Stromal cell of bone marrow (primary cell): ENCODE measurements at places on chromosomes 5 and 9.

DNA sequence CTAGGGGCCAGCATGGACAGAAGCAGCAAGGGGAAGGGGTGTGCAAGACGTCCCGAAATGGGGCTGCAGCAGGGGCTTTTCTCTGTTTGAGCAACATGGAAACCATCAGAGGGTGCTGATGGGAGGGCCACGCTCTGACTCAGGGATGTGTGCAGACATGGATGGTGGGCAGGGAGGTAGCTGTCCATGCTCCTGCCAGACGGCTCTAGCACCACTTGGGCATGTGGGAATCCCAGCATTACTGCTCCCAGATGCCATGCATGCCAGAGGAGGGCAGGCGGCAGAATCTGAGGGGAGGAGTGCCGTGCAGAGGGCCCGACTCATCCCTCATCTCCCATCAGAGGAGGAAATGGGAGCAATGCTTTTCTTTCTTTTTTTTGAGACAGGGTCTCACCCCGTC lies 45.6 kb upstream of the SLC25A51 start:
- no peak for DNase-seq

- DNase-seq, result no peak
These were observed 255.9 kb downstream of the FAM114A2 start for GRCh38 chr5:153782589-153783361.

DNA sequence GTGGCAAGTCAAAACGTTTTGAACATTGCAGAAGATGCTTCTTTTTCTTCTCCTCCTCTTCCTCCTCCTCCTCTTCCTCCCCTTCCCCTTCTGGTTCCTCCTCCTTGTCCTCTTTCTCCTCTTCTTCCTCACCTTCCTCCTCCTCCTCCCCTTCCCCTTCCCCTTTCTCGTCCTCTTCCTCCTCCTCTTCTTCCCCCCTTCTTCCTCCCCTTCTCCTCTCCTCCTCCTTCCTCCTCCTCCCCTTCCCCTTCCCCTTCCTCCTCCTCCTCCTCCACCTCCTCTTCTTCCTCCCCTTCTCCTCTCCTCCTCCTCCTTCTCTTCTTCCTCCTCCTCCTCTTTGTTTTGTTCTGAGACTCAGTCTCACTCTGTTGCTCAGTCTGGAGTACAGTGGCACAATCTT lies 167.0 kb upstream of the SV2C start:
- no peak for DNase-seq

GRCh38 chr9:7907551-7908337 lies 108.2 kb upstream of the DMAC1 start:
- DNase-seq, result no peak

DNA sequence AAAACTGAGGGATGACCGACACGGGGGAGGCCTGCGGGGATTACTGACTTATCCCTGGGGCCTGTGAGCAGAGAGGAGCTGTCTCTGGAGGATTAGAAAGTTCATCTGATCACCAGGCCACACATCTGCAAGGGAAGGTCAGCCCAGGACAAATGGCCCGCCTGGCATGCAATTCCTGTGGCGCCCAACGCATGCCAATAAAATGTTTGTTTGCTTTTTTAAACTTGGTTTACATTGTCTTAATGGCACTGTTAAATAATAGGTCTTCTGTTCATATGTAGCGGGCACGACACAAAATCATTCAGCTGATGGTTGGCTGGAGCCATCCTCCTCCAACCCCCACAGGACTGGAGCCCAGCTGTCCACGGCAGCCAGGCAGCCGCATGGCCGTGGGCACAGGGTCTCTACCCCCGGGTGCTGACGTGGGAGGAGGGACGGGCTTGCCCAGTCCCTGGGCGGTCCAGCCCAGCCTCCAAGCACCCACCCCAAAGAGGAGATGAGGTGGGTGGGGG lies 41.0 kb upstream of the SLC12A7 start:
- no peak for DNase-seq
